ENCODE measurements at places on chromosomes 5 and 9. TPM values are rescaled to one million over a fixed set of nuclear protein-coding genes. Genes with fewer than 3 reads are reported as not detected.

PCDHGB6 gene
- total RNA-seq = 3.1 TPM

SLC25A2 gene
- not detected for total RNA-seq

CD14 gene
- 0.51 TPM for total RNA-seq

IFNA21 gene
- total RNA-seq = not detected

LCN10 gene
- 81.4 TPM for total RNA-seq

TRIM36 gene
- 6.4 TPM for total RNA-seq

PHYHD1 gene
- 23.2 TPM for total RNA-seq

CAVIN4 gene
- total RNA-seq = 0.64 TPM

EGFL7 gene
- 1,791 TPM for total RNA-seq

TMOD1 gene
- 22.3 TPM for total RNA-seq

HAND1 gene
- total RNA-seq = not detected

PCDHGA3 gene
- total RNA-seq = 6.2 TPM

PLGRKT gene
- total RNA-seq = 24.6 TPM

ERCC8 gene
- total RNA-seq = 2.1 TPM

PLAC8L1 gene
- not detected for total RNA-seq

SLC6A18 gene
- total RNA-seq = not detected

ACER2 gene
- 8.0 TPM for total RNA-seq

PTGS1 gene
- 20.6 TPM for total RNA-seq

SMU1 gene
- total RNA-seq = 12.0 TPM

CCL21 gene
- 7.6 TPM for total RNA-seq

IL4 gene
- total RNA-seq = not detected

NTNG2 gene
- 1.4 TPM for total RNA-seq

PCDHA4 gene
- 0.88 TPM for total RNA-seq

TAS2R1 gene
- not detected for total RNA-seq

SPOCK1 gene
- total RNA-seq = 37.0 TPM

CER1 gene
- total RNA-seq = 0.97 TPM

TAF11L7 gene
- total RNA-seq = not detected

TOR1A gene
- total RNA-seq = 40.3 TPM

SMIM33 gene
- total RNA-seq = not detected

ECSCR gene
- 59.4 TPM for total RNA-seq

CCDC107 gene
- total RNA-seq = 10.9 TPM

ZNF454 gene
- 5.4 TPM for total RNA-seq

MEF2C gene
- 134 TPM for total RNA-seq

KIF4B gene
- total RNA-seq = not detected

GAS1 gene
- 81.6 TPM for total RNA-seq

CYFIP2 gene
- 11.3 TPM for total RNA-seq

SOHLH1 gene
- total RNA-seq = not detected

IL17B gene
- total RNA-seq = 2.3 TPM

SMIM32 gene
- total RNA-seq = not detected

PCA3 gene
- not detected for total RNA-seq

HRH2 gene
- 4.1 TPM for total RNA-seq

PDE8B gene
- total RNA-seq = 13.5 TPM

PCSK5 gene
- total RNA-seq = 16.3 TPM

HAPLN1 gene
- not detected for total RNA-seq

NPR3 gene
- 51.2 TPM for total RNA-seq

CDH9 gene
- total RNA-seq = not detected

TOR2A gene
- total RNA-seq = 73.8 TPM

IFNA16 gene
- total RNA-seq = not detected

IL11RA gene
- 3.2 TPM for total RNA-seq

FAM200C gene
- total RNA-seq = 6.1 TPM

BRINP1 gene
- total RNA-seq = not detected

AGXT2 gene
- not detected for total RNA-seq

C1QTNF2 gene
- total RNA-seq = 0.59 TPM

TSSK1B gene
- 0.35 TPM for total RNA-seq

SARDH gene
- 2.7 TPM for total RNA-seq

LURAP1L gene
- 15.6 TPM for total RNA-seq

OLFM1 gene
- 10.8 TPM for total RNA-seq

Data from uterus (tissue), 4 donors.